ENCODE measurements at places on chromosomes 6 and 20.

- DNase-seq, result no peak
Observed at GRCh38 chr6:296151-297122, 4.2 kb downstream of the DUSP22 start.

DNA sequence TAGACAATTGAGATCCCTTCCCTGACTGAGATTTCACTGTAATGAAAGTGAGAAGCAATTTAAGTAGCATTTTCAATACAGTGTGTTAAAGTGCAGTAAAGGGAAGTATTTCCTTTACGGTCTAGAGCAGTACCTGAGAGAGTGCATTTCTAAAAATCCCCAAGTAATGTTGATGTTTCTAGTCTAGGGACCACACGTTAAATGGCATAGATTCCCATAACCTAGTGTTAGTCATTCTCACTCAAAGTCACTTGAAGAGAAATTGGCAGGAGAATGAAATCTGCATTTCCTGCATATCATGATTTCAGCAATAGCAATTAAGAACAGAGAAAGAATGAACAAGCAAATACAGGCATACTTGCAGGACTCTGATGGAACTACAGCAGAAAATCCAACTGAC lies 67.9 kb downstream of the CGA start:
- DNase-seq, result no peak

- DNase-seq, result no peak
Observed at GRCh38 chr6:112005013-112005371, 48.9 kb upstream of the CCN6 start.

DNA sequence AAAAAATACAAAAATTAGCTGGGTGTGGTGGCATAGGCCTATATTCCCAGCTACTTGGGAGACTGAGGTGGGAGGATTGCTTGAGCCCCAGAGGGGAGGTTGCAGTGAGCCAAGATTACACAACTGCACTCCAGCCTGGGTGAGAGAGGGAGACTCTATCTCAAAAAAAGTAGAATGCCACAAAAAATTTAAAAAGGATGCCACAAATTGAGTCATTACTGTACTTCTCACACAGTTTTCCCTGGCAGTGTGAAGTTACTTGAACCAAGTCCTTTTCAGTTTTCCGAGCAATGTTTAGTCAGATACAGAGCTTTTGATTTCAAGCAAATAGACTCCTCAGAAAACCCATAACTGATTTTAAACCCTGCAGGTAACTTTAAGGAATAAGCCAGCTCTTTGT lies 53.3 kb downstream of the TNFRSF21 start:
- no peak for DNase-seq

GRCh38 chr20:57844626-57845596 lies 135.1 kb upstream of the PMEPA1 start:
- no peak for DNase-seq

- DNase-seq, result no peak
Observed at GRCh38 chr6:41717392-41717736, 18.0 kb downstream of the TFEB start.

DNA sequence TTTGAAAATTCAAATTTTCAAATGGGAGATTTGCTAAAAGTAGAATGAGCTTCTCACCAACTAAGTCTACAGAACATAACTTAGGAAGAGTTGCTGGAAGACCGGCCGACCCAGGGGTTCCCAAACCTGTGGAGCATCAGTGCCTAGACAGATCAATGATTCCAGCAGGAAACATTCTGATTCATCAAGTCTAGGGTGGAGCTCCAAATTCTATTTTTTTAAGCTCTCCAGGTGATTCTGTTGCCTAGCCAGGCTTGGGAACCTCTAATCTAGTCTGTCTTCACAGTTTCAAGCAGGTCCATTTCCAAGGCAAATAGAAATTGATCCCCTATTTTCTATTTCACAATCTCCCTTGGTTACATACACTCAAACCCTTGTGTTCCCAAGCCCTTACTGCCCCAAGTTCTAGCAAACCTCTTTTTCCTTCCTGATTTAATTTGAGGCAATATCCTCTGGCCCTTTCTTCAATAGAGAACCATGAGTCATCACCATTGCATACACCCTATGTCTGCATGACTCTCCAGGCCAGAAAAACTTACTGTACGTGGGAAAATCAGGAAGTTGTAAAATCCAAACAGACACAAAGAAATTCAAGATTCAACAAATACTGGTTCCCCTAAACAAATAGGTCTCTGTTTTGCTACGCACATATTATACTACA lies 8.9 kb downstream of the ATXN1 start:
- DNase-seq, result no peak

DNA sequence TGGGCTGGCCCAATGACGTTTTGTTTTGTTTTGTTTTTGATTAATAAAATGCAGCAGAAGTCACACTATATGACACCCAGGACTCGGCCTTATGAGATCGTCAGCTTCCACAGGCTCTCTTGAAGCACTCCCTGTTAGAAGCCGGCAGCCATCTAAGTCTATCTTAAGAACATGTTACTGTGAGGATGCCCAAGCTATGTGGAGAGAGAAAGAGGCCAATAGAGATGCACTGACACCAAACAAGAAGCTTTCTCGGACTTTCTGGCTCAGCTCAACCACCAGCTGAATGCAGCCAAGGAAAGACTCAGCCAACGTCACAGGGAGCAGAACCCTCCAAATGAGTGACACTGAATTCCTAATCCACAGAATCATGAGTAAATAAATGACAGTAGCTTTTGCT lies 14.0 kb downstream of the SGK1 start:
- DNase-seq, result no peak

DNA sequence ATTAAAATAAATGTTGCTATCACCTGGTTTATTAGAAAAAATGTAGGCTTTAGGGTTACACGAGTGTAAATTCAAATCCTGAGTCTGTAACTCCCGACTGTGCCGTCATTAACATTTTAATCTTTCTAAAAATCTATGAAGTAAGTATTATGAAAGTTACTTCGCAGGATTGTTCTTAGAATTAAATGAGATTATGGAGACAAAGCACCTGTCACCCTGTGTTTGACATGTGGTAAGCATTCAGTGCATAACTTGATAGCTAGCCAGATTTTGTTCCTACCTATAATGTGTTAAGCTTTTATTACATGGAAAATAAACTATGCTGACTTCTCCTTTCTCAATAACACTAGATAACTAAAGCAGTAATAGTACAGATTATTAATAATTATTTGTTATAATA lies 429.7 kb upstream of the MMS22L start:
- no peak for DNase-seq

- no peak for DNase-seq
Observed at GRCh38 chr6:3292431-3293197, 33.9 kb downstream of the PSMG4 start.

GRCh38 chr20:35583636-35584560 lies 31.7 kb upstream of the SPAG4 start:
- no peak for DNase-seq

DNA sequence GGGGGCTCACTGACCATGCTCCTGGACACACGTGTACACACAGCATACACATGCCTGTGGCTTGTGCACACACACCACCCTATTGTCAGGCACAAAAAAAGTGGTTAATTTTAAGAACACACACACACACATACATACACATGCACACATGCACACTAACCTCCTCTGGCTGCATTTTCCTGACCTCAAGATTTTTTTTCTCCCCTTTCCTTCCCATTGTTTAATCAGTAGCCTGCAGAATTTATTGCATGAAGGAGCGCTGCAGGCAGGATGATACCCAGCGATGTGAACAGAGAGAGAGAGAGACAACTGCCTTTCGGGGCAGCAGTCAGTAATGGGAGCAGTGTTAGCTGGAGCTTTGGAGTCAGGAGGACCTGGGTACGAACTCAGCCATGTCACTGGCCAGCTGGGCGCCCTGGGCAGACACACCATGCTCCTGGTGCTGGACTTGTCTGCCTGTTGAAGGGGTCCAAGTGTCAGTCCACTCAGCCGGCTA lies 990 bp upstream of the TRAF3IP2 start:
- DNase-seq, result no peak

- DNase-seq, result no peak
Observed at GRCh38 chr6:4901386-4902061, 102.3 kb downstream of the RPP40 start.

- no peak for DNase-seq
Observed at GRCh38 chr20:59564171-59564570, 40.2 kb upstream of the PHACTR3 start.

GRCh38 chr6:115539531-115539930 lies 521.2 kb downstream of the FRK start:
- DNase-seq, result no peak

DNA sequence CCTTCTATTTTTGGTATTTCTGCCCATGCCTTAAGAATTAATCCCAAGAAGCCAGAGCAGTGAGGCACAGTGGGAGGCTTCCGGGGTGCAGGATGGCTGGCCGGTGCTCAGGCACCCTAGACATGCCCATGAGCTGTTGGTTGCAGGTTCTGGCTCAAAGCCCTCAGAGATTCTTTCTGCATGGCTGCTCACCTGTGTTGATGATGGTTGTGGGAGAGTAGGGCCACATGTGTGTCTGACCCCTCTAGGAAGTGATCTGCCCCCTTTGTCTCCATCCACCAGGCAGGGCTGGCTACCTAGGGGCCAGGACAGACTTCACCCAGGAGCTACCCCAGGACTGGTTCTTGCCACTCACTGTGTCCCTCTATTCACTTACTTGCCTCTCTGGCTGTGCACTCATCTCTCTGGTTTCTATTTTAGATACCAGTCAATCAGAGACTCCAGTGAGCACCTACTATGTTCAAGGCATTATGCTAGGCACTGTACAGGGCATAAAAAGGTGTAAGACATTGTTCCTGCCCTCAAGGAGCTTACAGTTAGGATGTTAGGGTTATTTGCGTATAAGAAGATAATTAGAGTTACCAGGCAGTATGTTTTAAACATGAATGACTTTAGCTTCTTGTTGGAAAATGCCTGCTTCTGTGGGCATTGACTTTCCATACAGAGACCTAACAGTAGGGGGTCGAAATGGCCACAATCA lies 16.8 kb downstream of the CD83 start:
- no peak for DNase-seq

GRCh38 chr20:61341605-61342004 lies 89.5 kb downstream of the CDH4 start:
- no peak for DNase-seq

- no peak for DNase-seq
Observed at GRCh38 chr6:63941747-63942470, 306.3 kb downstream of the PHF3 start.

GRCh38 chr6:167282165-167282564 lies 8.9 kb upstream of the UNC93A start:
- DNase-seq, result no peak

DNA sequence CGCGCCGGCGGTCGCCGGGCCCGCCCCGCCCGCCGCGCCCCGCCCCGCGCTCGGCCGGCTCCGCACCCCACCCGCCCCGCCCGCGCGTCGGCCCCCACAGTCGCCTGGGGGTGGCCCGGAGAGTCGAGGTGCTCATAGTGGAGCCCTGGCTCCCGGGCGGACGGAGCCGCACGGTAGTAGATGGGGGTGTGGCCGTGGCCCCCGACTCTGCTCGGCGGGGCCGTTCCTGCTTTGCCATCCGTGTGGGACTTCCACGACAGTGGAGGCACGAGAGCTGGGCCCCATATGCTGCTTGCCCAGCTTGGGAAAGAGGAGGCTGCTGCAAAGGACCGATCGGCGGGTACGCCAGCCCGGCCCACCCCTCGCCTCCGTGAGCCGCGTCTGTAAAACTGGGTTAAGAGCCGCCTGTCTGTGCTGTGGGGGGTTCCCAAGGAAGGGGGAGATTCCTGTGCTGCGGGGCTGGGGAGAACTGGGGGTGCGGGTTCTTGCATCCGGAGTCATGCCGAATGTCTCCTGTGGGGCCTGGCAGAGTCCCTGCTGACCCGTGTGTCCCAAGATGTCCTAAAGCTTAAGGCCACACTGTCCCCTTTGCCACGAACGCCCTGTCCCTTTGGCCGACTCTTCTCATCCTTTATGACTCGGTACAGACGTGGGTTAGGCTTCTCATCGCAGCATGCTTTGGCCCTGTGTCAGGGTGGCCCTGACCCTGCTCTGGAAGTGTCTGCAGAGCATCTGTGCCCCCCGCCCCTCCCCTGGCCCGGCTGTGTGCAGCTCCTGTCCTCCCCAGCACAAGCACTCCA lies at the start of gene OPRL1:
OPRL1 (plus strand) TSS at position 70 of the 800 bp plus-strand sequence. CDS start 12,639 bp downstream, outside the sequence.
- no peak for DNase-seq

- no peak for DNase-seq
Observed at GRCh38 chr6:21538186-21538798, 55.3 kb upstream of the SOX4 start.

- no peak for DNase-seq
Observed at GRCh38 chr20:44080064-44080463, 106.9 kb downstream of the JPH2 start.

DNA sequence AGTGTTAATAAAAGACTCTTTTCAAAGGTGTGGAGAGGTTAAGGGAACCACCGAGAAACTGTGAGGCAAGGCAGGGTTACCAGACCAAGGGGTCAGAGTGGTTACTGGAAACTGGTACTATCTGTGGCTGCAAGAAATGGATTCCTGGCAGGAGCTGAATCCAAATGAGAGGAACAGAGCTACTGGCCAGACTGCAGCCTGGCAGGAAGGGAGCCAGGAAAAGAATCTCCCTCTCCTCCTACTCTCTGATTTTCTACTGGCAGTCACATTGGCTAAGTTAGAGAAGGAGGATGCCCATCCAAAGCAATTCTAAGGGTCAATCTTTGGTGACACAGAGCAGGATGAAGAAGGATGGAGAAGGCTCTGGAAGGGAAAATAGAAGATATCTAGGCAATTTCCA lies 211.5 kb downstream of the GRM1 start:
- no peak for DNase-seq

- DNase-seq, result no peak
Observed at GRCh38 chr6:69784595-69785377, 12.0 kb downstream of the LMBRD1 start.

GRCh38 chr20:47228654-47229053 lies 127.8 kb downstream of the ZMYND8 start:
- DNase-seq, result no peak

- no peak for DNase-seq
Observed at GRCh38 chr20:62392077-62392418, 5.1 kb downstream of the RPS21 start.

All from stimulated activated CD4-positive, alpha-beta T cell treated with anti-CD3 and anti-CD28 coated beads, Interleukin-1b, Interleukin-23, amount 100 ng/mL, for 48 hours (primary cell).